ENCODE measurements at places on chromosomes 12 and 14.

DNA sequence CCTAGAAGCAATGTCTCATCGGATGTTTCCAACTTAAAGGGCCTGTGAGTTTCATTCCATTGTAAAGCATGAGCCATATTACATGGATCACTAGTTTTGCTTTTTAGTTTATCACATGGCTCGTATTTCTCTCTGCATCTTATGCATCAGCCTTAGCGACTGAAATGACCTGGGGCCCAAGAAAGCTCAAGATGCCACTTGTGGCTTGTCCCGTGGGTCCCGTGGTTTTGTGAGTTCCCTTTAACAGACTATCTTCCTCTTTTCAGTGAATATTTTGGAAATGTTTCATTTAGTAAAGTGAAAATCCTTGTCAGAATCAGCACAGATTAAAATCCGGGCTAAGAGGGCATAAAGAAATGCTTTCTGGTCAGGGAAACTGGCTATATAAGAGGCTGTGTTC is 86.2 kb upstream of the PPM1H start:
- H3K4me1 ChIP-seq, result no peaks in the 10 kb centered on the region
- no peaks in the 10 kb centered on the region for H3K27me3 ChIP-seq
- H3K27ac ChIP-seq, result no peak overlapping the region
- H3K36me3 ChIP-seq, result no peaks in the 10 kb centered on the region
- DNase-seq, result no peak

- DNase-seq, result no peak
- no peak overlapping the region for H3K4me3 ChIP-seq
- H3K36me3 ChIP-seq, result no peaks in the 10 kb centered on the region
- peaks cover 9% of the 10 kb centered on the region for H3K27me3 ChIP-seq
Measured at GRCh38 chr14:38993981-38994380, 109.1 kb downstream of the SEC23A start.

DNA sequence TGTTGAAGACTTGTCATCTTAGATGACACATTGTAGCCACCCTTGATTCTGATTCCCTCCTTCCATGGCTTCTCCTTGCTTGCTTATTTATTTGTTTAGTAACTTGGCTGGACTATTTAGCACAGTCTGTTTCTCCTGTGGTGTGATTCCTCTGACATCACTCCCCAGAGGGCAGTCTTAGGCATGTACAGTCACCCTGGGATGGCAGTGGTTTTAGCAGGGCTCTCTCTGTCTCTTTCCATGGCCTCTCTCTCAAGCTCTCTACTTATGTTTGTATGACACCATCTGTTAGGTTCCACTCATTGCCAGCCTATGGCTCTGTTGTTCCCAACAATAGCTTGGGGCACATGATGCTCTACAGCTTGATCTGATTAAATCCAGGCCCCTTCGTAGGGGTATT is 158.3 kb downstream of the ADGRD1 start:
- H3K27me3 ChIP-seq, result peaks cover 17% of the 10 kb centered on the region
- no peak overlapping the region for H3K4me3 ChIP-seq
- H3K27ac ChIP-seq, result no peak overlapping the region
- H3K4me1 ChIP-seq, result no peaks in the 10 kb centered on the region
- no peak for DNase-seq

DNA sequence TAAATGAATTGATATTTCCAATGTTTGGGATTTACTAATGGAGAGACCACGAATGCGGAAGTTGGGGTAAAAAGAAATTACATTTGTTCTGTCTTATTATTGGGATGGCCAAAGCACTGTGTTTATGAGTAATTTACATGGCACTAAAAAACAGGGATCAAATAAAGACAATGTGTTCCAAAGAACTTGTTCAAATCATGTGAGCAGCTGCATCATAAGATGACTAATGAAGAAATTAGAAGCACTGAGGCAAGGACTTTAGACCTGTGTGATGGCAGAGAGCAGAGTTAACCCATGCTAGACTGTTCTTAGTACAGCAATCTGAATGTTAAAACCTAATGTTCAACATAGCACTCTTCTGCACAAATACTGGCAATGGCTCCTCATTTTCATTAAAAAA is 34.3 kb upstream of the DCN start:
- DNase-seq, result no peak
- no peak overlapping the region for H3K4me3 ChIP-seq
- no peaks in the 10 kb centered on the region for H3K36me3 ChIP-seq
- H3K27me3 ChIP-seq, result no peaks in the 10 kb centered on the region
- no peaks in the 10 kb centered on the region for H3K4me1 ChIP-seq
- no peak overlapping the region for H3K27ac ChIP-seq

GRCh38 chr12:115440438-115440837 is 756.5 kb upstream of the TBX3 start:
- H3K36me3 ChIP-seq, result no peaks in the 10 kb centered on the region
- no peak overlapping the region for H3K27ac ChIP-seq
- no peak for DNase-seq
- no peaks in the 10 kb centered on the region for H3K4me1 ChIP-seq

DNA sequence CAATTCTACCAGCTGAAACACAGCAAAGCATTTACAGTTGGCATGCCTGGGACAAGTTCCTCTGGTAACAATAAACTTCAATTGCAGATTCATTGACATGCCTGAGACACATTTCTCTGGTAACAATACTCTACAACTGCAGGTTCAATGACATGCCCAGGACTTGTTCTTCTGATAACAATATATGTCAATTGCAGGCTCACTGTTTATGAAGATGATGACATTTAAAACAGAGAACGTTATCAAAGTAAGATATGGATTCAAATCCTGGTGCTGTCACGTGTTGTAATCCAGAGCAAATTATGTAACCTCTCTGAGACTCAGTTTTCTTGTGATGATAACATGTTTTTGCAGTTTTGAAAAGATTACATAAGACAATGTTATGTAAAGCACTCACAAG is 20.5 kb downstream of the KITLG start:
- no peaks in the 10 kb centered on the region for H3K36me3 ChIP-seq
- H3K4me1 ChIP-seq, result no peaks in the 10 kb centered on the region
- no peaks in the 10 kb centered on the region for H3K27me3 ChIP-seq
- no peak for DNase-seq
- H3K27ac ChIP-seq, result no peak overlapping the region

- H3K36me3 ChIP-seq, result no peaks in the 10 kb centered on the region
- no peak overlapping the region for H3K4me3 ChIP-seq
- no peak overlapping the region for H3K27ac ChIP-seq
- H3K27me3 ChIP-seq, result peaks cover 4% of the 10 kb centered on the region
Measured at GRCh38 chr14:92718664-92719063, 29.8 kb downstream of the LGMN start.

GRCh38 chr12:25262389-25263074 is 11.8 kb upstream of the KRAS start:
- H3K36me3 ChIP-seq, result peaks cover 2% of the 10 kb centered on the region
- no peak overlapping the region for H3K27ac ChIP-seq
- DNase-seq, result no peak
- no peak overlapping the region for H3K4me3 ChIP-seq

GRCh38 chr14:20563971-20564370 is 3.1 kb upstream of the RNASE9 start:
- no peaks in the 10 kb centered on the region for H3K27me3 ChIP-seq
- H3K27ac ChIP-seq, result no peak overlapping the region
- H3K4me1 ChIP-seq, result peaks cover 7% of the 10 kb centered on the region
- H3K36me3 ChIP-seq, result no peaks in the 10 kb centered on the region
- no peak overlapping the region for H3K4me3 ChIP-seq
- DNase-seq, result no peak

GRCh38 chr12:20798554-20798953 is 12.0 kb upstream of the SLCO1B3 start:
- H3K36me3 ChIP-seq, result no peaks in the 10 kb centered on the region
- H3K4me3 ChIP-seq, result no peak overlapping the region
- no peak overlapping the region for H3K27ac ChIP-seq
- H3K27me3 ChIP-seq, result no peaks in the 10 kb centered on the region
- DNase-seq, result no peak
- H3K4me1 ChIP-seq, result no peaks in the 10 kb centered on the region

DNA sequence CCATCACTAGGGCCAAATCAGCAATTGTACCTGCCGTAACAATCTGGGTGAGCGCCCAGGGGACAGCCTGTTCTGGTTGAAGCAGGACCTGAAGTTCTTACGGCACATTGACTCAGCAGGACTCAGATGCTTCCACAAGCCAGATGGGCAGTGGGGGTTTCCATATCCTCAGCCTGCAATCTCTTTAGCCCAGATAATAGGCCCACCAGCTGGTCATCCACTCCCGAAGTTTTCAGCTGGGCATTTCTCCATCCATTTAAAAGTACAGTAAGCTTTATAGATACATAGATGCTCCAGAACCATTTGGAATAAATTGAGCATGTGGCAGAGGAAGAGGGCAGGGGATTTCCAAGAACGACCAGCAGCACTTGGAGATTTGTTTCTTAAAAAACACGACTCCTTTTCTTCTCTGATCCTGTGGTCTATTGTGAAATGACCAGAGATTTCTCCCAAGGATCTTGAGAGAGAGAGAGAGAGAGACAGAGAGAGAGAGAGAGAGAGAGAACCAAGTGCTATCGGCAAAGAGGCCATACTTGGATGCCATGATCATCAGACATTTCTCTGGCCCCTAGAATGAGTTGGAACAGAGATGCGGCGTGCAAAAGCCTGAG is 74.8 kb upstream of the PLXNC1 start:
- peaks cover 12% of the 10 kb centered on the region for H3K27me3 ChIP-seq
- peaks cover 28% of the 10 kb centered on the region for H3K4me1 ChIP-seq
- H3K4me3 ChIP-seq, result no peak overlapping the region
- H3K36me3 ChIP-seq, result peaks cover 3% of the 10 kb centered on the region
- no peak for DNase-seq

DNA sequence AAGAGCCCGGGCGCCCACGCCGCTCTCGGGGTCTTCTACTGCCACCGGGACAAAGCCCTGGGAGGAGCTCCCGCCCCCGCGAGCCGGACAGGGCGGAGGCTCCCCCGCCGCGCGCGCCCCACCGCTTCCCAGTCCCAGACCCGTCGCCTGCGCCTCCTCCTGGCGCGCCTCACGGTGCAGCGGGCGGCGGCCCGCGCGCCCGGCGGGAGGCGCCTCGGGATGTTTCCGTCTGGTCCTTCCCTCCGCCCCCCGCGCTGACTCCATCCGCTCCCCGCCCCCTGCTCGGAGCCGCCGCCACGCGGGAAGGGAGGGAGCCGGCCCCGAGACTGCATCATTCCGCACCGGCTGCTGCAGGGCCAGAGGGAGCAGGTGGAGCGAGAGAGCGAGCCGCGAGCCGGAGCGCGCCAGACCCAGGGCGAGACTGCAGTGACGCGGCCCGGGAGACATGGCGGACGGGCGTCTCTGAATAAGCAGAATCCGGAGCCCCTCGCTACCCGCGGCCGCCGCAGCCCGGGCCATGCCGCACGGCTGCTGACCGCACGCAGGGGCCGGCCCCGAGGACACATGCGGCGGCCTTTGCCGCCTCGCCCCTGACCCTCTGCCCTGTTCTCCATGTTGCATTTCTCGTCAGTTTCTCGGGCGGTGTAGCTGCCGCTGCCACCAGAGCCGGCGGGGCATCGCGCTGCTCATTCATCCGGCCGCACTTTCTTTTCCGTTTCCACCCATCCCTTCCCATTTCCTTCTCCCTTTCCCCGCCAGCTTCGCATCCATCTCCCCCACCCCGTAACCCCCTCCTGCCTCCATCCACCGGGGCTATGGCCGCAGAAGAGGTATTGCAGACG is at the start of gene BICD1:
Gene BICD1 (plus strand): TSS at position 331 of the 842 bp plus-strand sequence. CDS start 485 bp downstream, at position 816.
- peak within 1 kb of the TSS; percentile 84 for H3K27ac ChIP-seq
- DNase-seq, result peak; percentile 87
- no peaks in the 10 kb centered on the region for H3K36me3 ChIP-seq
- peak within 1 kb of the TSS; percentile 86 for H3K4me3 ChIP-seq

- DNase-seq, result no peak
- peaks cover 13% of the 10 kb centered on the region for H3K36me3 ChIP-seq
- no peak overlapping the region for H3K27ac ChIP-seq
Measured at GRCh38 chr12:93425736-93426411, 15.9 kb downstream of the UBE2N start.

DNA sequence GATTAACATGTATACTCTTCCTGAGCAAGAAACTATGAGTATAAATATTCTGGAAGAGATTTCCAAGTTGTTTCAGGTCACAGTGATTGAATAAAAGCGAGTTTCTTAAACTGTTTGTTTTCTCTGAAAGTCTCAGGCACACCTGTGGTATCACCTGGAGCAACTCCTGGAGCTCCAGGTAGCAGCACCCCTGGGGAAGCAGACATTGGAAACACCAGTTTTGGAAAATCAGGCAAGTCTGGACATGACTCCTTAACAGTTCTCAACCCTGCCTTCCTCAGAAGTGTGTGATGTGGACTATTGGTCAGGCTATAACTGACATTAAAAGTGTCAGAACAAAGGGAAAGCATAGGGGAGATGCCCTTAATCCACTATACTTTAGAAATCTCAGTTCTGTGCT is 217.6 kb upstream of the CNTN1 start:
- no peak for DNase-seq
- H3K36me3 ChIP-seq, result no peaks in the 10 kb centered on the region
- no peaks in the 10 kb centered on the region for H3K27me3 ChIP-seq
- H3K27ac ChIP-seq, result no peak overlapping the region
- no peak overlapping the region for H3K4me3 ChIP-seq

- H3K4me3 ChIP-seq, result no peak overlapping the region
- no peaks in the 10 kb centered on the region for H3K4me1 ChIP-seq
- no peak overlapping the region for H3K27ac ChIP-seq
- H3K27me3 ChIP-seq, result peaks cover 98% of the 10 kb centered on the region
Measured at GRCh38 chr12:114697741-114698565, 14.0 kb upstream of the TBX3 start.

DNA sequence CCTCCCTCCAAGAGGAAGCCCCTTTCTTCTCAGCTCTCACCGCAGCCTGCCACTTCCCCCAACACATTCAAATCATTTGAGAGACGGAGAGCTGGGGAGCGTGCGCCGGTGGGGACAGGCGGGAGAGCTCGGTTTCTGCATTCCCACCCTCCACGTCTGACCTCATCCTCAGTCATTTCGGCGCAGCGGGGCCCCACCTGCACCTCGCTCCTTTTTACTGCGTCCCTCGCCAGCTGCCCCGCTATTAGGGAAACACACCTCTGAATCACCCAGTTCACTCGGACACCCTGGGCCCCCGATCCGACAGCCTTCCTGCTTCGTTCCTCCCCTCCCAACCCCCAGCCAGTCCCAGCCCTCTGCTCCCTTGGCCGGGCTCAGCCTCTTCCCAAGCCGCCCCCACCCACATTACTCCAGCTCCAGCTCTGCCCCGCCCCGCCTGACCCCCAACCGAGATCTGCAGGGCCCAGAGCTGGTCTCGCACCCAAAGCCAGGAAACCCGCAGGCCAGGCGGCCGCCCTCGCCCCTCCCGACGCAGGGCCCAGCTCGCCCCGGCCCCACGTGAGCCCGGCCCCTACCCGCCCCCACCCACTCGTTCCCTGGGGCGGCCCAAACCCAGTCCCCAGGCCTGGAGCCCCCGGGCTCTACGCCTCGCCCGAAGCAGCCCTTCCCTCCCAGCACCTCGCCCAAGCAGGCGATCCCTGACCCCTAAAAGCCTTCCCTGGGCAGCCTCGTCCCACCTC is 783 bp downstream of the CORO1C start:
- H3K27me3 ChIP-seq, result peaks cover 16% of the 10 kb centered on the region
- H3K4me1 ChIP-seq, result peaks cover 33% of the 10 kb centered on the region
- H3K27ac ChIP-seq, result peak overlapping the region; percentile 56
- no peaks in the 10 kb centered on the region for H3K36me3 ChIP-seq
- H3K4me3 ChIP-seq, result peak overlapping the region; percentile 89
- DNase-seq, result peak; percentile 54

DNA sequence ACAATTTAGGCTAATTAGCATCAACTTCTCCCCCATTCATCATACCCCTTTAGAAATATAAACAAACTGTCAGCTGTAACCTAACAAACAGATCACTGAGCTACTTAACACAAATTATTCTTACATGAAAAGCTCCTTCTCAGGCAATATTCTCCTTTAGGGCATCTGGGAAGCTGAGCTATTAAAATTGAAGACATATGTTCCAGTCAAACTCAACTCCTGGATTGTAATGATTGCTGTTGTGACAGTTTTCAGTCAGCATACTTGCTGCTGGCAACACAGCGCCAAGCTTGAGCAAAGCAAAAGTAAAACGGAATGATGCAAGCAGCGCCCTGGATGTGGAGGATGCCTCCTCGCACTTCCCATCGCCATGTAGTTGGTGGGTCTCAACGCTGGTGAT is 82.4 kb downstream of the SLC25A21 start:
- no peaks in the 10 kb centered on the region for H3K36me3 ChIP-seq
- H3K27ac ChIP-seq, result no peak overlapping the region

Data from activated naive CD4-positive, alpha-beta T cell treated with anti-CD3 and anti-CD28 coated beads, Interleukin-2, amount 10 ng/mL, durations not matched to agents 7 days and 5 days (primary cell).